Urinary bladder (tissue), 4 donors: ENCODE measurements at places on chromosomes 3 and 15. TPM values are rescaled to one million over a fixed set of nuclear protein-coding genes. Genes with fewer than 3 reads are reported as not detected.

SLC49A4 gene
- total RNA-seq = 20.0 TPM

GOLGA6L7 gene
- total RNA-seq = not detected

GP5 gene
- 0.90 TPM for total RNA-seq

ZNF660 gene
- 12.9 TPM for total RNA-seq

GOLGA8T gene
- total RNA-seq = 0.37 TPM

TRAT1 gene
- 0.95 TPM for total RNA-seq
